SK-N-DZ (cell line): ENCODE measurements at places on chromosomes 3 and 15.

DNA sequence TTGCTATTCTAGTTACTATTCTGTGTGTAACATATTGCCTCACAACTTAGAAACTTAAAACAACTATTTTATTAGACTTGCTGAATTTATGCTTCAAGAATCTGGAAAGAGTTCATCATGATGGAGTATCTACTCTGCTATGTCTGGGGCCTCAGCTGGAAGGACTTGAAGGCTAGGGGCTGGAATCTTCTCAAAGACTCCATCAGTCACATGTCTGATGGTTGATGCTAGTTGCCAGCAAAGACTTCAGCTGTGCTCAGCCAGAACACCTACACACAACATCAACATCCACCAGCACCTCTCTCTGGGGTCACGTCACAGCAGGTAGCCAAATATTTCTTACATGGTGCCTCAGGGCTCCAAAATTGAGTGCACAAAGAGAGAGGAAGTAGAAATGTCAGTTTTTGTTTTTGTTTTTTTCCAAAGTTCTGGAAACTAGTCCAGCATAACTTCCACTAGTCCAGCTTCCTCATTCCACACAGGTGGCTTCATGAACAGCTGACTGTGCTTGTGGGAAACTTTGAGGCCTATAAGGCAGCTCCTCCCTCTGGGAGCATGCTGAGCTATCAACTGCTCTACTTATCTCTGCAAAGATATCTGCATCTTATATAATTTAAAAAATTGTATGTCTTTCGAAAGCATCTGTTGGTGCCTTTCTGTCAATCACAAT lies 325.4 kb upstream of the AGTR1 start:
- DNase-seq: no peak

DNA sequence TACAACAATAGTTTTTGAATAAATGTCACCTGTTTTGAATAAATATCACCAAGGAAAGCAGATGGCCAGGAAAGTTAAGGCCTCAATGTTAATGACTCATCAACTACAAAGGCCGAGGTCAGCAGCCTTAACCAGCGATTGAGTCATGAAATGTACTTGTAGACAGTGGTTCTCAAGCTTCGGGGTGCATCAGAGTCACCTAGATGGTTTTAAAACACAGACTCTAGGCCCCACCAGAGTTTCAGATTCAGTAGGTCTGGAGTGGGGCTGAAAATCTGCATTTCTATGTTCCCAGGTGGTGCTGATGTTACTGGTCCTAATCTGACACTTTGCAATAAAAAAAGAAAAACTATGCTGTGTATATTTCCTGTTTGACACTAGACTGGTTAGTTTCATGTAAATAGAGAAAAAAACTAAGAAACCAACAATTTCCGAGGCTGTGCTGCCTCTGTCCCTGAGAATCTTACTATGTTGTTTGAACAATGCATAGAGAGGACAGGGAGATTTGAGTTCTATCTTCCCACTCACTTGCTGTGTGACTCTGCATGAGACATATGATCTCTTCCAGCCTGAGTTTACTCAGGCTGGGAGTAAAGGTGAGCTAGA lies 9.8 kb downstream of the RAB27A start:
- DNase-seq: no peak

DNA sequence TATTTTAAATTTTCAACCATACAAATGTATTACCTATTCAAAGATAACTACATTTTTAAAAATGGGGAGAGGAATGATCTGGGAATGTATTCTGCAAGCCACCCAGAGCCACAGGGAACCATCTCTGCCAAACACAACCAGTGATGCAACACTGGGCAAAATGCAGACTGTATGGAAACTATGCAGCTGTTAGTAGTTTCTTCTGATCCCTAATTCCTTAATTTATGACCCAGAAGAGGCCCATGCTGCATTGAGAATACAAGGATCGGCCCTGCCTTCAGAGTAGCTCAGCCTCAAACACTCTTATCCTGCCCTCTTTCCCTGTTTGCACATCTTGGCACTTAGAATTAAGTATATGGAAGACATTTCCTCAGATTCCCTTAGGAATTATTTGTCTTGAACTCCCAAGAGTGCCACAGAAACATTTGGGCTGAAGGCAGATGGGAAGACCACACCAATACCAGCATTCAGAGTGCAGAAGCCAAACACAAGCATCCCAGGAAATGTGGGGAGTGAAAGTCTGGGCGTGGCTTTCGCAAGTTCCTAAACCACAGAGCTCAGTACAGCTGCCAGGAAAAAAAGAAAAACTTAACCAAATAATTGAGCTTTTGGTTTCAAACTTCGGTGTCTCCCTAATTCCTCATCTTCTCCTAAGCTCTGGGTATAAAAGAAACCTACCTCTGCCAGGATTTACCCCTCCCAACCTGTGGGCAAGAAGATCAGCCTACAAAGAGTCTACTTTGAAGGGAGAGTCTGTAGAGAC lies 5.3 kb downstream of the SNUPN start:
- DNase-seq: no peak

DNA sequence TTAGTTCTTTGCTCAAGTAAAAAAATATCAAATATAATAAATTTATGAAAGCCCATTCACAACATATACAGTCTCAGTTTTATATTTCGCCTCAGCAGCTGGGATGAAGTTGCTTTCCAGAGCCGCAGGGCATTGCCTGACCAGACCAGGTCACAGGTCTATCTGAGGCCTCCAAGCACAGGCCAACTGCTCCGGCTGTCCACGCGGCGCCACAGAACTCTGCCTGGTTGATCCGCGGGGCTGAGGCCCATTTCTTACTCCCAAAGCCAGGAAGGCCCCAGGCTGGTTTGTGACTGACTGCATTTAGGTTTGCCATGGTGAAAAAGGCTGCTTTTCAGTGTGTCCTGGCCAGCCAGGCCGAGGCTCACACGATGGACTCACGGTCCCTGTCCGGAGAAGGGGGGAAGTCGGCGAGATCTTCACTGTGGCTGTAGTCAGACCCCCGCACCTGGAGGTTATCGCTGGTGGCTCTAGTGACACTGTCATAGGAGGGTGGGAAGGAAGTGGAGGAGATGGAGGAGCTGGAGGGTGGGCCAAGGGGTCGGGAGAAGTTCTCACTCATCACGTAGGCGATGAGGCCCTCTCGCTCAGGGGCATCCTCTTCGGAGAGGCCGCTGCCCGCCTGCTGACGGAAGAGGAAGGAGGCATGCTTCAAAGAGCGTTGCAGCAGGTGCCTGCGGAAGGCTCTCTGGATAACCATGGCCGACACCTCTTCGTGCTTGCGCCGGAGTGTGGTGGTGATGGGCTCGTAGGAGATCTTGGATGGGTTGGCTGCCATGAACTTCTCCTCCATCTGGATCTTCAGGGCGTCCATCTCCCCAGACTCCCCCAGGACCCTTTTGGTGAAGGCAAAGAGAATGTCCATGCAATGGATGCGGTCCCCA lies 54.1 kb downstream of the EXOG start:
- no peak for DNase-seq

GRCh38 chr15:53833134-53833624 lies 73.7 kb upstream of the WDR72 start:
- DNase-seq: no peak

DNA sequence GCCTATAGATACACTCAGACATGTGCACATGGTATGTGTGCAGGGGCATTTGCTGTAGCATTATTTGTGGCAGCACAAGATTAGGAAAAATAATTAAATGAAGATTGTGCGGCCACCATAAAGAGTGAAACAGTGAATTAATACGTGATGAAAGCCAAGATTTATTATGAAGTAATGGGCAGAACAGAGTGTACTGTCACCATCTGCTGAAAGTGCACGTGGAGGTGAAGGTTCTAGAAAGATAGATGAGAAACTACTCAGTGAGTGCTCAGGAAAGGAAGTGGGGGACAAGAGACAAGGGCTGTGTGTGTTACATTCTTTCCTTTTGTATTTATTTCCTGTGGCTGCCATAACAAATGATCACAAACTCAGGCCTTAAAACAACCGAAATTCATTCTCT lies 246.1 kb upstream of the ATP10A start:
- no peak for DNase-seq

- DNase-seq: no peak
These were observed 195.6 kb downstream of the TCF12 start for GRCh38 chr15:57114070-57114469.

DNA sequence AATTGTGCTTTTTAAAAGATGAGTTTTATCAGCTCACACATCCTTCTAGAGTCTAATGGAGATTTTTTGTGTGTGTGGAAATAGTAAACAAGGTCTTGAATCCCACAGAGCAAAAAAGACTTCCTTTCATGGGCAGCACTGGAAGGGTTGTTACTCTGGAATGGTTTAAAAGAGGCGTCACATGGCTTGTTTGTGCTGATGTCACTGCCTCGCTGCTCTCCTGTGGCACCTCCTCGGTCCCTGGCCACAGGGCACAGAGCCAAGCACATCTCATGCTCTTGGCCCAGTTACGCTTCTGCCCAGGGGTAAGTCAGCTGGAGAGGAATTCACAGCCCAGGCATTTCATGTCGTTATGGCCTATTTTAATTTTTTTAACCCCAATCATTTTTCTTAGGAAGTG lies 53.2 kb downstream of the PGPEP1L start:
- DNase-seq: no peak

GRCh38 chr3:12752809-12753208 lies 6.2 kb downstream of the TMEM40 start:
- DNase-seq: no peak

- DNase-seq: no peak
These were observed 1.5 kb downstream of the PLCL2 start for GRCh38 chr3:16886303-16886683.

GRCh38 chr3:71339049-71339448 lies 244.5 kb downstream of the FOXP1 start:
- no peak for DNase-seq

DNA sequence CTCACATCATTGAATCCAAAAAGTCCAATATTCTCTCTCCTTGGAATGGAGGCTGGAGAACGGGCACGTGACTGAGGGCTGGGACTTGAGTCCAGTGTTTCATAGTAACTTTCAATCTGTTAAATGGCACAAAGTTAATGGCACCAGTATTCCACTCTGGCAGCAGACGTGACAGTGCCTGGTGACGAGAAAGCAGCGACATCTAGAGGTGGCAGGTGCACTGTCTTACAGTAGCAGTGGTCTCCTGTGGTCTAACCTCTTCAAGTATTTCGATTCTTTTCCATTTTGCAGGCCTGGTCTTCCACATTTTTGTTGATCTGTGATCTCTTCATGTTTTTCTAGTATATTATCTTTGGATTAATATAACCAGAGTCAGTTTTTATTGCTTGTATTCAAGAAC lies 107.1 kb downstream of the OXSM start:
- DNase-seq: peak; percentile 45

DNA sequence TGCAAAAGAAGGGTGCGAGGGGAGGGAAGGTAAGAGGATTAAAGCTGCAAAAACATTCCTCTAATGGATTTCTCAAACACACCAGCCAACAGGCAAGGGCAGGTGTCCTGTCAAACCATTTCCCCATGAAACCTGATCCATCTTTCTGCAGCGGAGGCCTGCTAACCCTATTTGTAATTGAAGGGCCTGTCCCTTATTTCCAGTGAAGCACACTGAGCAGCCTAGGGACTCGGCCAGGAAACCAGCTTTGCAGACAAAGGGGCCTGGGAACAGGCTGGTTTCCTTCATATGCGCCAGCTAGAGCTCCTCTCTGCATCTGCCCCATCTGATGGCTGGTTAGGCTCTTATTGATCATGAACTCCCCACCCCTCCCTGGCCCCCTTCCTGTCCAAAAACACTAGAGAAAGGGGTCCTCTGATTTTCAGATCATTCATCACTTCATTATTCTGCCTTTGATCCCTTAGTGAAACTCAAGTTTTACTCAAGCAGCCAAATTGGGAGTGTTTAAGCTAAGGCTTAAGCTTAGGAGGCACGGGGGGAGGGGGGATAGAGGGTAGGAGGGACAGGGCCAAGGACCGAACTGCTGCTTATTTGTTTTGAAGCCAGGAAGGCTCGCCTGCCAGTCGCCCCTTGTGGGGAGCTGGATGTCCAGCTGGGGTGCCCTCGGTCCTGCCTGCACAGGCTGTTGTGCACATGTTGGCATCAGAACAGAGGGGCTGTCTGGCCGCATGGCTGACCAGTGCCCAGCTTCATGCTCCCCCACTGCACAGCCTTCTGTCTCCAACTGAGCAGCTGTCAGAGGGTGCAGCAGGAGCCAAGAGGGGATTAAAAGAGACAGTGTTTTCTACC lies 53.1 kb downstream of the BOC start:
- DNase-seq: peak; percentile 88

- DNase-seq: no peak
These were observed 10.2 kb downstream of the SNRK start for GRCh38 chr3:43296565-43296964.
